ENCODE measurements at places on chromosomes 7 and 10.

GRCh38 chr7:77320137-77320536 lies 96.0 kb downstream of the GSAP start:
- DNase-seq, result no peak

- no peak for DNase-seq
Observed at GRCh38 chr10:87652261-87652660, 7.4 kb upstream of the PAPSS2 start.

DNA sequence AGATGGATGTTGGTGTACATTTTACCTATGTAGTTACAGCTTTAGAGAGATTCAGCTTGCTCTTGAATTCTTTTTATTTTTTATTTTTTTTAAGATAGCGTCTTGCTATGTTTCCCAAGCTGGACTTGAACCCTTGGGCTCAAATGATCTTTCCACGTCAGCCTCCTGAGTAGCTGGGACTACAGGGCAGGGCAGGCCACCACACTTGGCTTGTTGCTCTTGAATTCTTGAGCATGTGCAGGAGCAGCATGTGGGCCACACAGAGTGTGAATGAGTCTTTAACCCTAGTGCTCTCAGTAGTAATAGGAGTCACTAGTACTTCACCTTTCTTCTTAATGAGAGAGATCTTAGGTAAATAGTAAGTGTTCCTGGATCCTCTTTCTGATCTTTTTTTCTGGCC lies 26.7 kb upstream of the CYCS start:
- DNase-seq, result no peak

DNA sequence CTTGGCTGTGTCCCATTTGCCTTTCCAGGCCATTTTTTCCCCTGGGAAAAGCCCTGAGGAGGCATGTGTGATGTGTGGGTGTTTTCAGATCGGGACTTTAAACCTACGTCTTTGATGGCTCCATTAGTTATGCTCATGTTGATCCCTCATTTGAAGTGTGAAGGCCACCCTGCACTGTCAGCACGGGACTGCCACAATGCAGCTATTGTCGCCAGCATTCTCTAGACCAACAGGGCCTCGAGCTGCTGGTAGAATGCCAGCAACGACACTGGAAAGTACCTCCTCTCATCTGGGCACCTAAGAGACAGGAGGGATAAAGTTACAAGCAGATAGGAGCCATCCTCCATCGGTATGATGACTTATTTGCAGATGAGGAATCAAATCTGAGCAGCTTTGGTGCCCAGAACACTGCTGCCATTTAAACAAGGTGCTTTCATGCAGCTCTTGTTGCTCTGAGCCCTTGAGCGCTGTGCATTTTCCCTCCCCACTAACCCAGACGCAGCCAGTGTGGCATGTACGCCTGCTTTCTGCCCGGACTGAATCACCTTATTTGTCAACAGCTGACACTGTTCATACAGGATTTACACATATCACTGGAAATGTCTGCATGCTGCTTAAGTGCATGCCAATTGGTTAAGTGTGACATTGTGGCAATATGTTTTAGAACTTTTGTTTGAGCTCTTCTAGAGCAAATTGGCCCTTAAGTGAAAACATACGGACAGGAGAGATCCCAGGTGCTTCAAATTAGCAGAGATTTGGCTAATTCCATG lies 175.0 kb upstream of the PITRM1 start:
- no peak for DNase-seq

DNA sequence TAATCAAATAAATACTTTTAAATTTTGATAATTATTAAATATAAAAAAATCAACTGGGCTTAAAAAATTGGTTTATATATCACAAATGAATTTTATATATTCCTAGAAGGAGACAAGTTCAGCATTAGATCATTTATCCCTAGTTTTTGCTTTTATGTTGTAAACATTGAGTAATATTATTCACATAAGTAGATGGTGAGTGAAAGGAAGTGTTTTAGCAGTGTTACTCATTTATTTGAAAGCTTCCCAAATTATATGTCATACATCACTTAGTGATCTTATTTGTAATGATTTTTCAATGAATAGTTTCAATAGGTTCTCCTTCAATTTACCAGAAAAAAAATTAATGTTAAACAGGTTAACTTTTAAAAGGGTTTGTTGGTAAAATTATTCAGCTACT lies 15.8 kb downstream of the KLLN start:
- no peak for DNase-seq

DNA sequence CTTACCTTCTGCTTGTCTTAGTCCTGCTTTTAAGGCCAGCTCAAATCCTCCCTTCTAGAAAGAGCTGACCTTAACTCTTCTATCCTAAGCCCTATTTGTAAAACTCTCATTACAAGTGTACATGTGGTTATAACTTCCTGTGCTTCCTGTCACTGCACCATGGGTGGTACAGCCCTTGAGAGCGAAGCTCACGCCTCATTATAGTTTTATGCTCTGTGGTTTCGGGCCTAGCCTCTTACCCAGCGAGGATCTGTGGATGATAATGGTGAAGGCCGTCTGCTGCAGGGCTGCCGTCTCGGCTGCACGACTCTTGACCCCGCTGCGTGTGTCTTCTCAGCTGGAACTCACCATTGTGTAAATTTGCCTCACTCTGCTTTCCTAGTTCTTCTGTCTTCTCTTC lies 74.6 kb downstream of the CUL1 start:
- DNase-seq, result no peak

DNA sequence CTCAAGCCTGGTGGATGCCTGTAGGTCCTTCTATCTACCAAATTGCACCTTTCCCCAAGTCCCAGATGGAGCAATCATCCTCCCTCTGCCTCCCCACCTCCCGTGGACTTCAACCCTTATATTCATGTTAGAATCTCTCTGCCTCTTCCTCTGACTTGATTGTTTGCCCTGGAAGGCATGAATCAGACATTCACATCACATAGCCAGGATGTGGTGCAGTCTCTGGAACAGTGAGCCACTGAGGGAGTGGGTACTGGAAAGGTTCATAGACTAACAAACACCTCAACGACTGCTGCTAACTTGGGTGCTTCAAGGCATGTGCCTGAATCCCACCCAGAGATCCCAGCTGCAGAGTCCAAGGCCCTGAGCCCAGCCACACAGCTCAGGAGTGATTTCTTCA lies 494.0 kb downstream of the TNS3 start:
- DNase-seq, result peak; percentile 22

GRCh38 chr10:35274498-35275060 lies 61.7 kb upstream of the CCNY start:
- DNase-seq, result no peak

DNA sequence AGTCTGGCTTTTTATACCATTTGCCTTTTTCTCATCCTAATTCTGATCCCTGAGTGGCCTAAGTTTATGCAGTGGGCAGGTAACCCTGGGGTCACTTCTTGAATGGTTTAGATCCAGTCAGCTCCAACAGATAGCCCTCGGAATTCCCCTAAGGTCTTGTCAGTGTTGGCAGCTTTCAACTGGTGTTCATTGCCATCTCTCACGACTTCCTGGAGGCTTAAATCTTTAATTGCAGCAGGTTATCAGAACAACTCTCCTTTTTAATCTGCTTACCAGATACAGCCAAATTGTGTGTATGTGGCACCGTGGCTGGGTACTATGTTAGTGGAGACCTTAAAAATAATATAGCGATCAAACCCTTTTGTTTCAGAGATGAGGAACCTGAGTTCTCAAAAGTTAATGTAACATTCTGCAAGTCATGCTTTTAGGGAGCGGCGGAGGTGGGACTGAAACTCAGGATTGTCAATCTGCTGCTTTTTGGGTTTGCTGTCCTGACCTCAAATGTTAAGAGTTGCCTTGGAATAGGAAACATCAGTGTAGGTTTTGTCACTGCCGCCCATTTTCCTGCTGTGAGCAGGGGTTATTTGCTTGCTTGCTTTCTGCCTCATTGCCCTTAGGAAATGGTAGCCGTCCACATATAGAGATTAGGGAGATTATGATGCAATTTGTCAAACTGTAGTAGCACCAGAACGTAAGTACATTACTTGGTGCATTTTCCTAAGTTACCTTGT lies 818 bp downstream of the DLD start:
- no peak for DNase-seq

DNA sequence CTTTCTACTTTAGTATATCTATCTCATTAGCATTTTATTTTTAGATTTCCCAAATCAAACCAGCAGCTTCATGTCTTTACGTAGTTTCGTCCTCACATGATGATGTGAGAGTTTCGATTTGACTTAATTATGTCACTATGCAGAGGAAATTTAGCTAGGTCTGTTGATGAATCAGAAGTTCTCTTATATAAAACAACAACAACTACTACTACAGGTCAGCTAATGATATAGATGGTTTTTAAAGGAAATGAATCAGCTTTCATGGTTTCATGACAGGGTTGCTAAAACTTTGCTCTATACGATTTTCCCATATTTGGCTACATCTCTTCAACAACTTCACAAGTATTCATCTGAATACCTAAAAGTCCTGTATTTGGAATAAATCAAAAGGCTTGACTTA lies 28.6 kb downstream of the JAZF1 start:
- DNase-seq, result peak; percentile 65

DNA sequence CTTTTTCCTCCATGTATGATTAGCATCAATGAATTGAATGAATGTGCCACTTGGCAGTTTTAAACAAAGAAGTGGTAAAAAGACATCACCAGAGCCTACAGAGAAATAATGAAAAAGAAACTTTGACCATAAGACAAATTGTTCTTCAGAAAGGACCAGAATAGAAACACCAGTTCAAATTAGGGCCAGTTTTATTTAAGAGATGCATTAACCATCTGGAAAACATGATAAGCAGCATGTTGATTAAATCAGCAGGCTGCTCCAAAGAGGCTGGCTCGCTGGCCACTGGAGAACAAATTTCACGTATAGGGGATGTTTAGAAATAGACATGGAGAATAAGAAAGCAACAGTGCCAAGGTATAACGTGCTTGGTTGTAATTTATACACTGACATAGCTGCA lies 242.3 kb upstream of the AOAH start:
- DNase-seq, result no peak

DNA sequence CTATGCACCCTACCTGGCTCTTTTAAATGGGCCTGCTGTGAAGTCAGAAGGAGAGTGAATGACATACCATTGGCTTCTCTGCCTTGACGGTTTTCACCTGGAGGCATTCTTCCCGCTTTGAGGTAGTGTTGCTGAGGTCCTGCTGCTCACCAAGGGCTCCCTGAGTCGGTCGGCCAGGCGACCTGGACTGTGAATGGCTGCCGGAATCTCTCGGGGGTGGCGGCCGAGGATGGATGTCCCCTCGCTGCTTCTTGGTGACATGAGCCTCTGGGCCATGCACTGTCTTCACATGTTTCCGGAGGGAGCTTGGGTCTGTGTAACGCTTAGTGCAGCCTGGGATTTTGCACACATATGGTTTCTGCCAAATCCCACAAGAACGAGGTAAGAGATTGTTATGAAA lies 264.7 kb downstream of the GLI3 start:
- DNase-seq, result no peak

DNA sequence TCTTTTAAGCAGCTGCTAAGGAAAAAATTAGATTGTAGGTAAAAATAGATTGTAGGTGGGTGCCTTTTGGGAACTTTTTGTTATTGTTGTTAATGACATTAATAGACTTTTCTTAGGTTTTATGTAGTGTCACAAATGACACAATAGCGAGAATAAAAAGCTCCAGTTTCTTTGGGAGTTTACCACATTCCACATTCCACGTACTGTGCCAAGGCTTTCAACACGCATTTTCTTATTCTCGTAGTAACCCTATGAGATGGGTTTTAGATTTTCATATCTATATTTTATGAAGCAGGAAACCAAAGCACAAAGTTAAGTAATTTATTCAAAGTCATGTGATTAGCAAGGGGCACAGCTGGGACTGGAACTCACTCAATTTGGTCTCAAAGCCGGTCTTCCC lies 103.8 kb downstream of the XRCC2 start:
- no peak for DNase-seq

DNA sequence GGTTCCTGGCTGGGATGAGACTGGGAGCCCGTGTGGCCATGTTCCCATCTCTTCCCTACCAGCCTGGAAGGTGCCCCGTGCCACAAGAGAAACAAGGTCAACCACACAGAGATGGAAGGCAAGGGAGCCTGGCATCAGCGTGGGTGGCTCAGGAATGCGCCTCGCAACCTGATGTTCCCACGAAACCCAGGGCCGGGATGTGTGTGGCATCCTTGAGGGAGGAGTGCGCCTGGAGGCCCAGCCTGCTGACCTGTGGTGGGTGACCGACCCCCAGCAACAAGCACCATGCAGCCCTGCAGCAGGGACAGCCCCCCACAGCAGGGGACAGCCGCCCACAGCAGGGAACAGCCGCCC lies 267.2 kb downstream of the ELFN1 start:
- DNase-seq, result no peak

DNA sequence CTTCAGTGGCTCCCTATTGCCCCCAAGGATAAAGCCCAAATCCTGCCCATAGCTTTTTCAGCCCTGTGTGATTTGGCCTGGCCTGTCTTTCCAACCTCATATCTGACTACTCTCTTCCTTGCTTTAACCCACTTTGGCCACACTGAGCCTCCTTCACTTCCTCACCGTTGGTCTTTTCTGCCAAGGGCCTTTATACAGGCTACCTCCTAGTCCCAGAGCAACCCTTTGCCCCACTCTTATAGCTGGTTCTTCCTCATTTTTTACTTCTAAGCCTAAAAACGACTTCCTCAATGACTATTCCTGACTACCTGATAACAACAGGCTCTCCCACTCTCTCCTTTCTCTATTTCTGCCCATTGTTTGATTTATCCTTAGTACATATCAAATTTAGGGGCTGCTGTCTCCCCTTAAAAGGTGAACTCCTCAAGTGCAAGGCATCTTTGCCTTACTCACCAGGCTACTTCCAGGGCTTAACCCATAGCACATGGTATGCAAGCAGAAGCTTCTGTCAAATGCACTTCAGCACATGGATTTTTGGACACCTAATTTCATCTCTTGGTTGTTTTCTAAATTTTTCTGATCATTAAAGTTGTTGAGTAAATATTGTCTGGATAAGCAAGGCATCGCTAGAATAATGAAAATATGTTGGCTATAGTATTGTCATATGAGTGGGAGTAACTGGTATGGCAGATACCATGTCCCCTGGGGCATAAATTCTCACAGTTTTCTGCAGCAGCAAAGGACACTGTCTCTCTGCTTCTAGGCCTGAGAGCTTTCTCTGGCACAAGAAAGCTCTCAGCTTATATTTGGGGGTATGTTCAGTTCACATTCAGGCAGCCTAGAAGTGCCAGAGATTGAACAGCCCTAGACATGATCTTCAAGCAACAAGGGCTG lies 201.5 kb upstream of the GPR26 start:
- DNase-seq, result no peak

DNA sequence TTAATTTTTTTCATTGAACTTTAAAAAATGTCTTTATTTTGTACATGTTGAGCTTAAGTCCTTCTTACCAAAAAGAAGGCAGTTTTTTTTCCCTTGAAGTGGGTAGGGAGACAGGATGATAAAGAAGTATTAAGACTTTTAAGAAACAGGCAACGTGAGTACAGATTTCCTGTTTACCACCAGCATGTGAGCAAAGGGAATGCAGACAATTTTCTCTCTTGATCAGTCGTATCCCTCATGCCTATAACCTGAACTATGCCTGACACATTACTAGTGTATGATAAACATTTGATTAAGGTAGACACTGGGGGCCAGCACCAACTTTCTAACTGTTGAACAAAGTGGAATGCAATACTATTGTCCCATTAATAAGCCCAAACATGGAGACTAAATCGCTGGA lies 8.8 kb upstream of the OR2A2 start:
- no peak for DNase-seq

- DNase-seq, result peak; percentile 12
Observed at GRCh38 chr10:26367771-26368170, 70.4 kb upstream of the APBB1IP start.

- no peak for DNase-seq
Observed at GRCh38 chr10:77800738-77801266, 125.8 kb downstream of the DLG5 start.

- no peak for DNase-seq
Observed at GRCh38 chr10:24744946-24745345, 21.3 kb upstream of the ARHGAP21 start.

- no peak for DNase-seq
Observed at GRCh38 chr7:121385800-121386179, 10.3 kb downstream of the FAM3C start.

All from HFFc6 (cell line).